ENCODE measurements at places on chromosomes 12 and 14.

- no peak for DNase-seq
Observed at GRCh38 chr12:33596061-33596460, 156.4 kb upstream of the SYT10 start.

DNA sequence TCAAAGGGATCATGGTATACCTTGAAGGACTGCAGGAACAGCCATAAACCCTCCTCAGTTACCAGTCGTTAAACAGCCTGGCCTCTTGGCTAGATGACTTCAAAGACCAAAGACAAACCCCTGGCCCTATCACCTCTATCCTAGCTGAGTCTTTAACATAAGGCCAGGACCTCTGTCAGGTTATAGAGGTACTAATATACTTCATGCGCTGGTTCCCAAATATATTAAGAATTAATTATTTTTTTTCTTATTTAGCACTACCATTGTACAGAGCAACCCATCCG is 459.8 kb downstream of the RAD51B start:
- DNase-seq = no peak

DNA sequence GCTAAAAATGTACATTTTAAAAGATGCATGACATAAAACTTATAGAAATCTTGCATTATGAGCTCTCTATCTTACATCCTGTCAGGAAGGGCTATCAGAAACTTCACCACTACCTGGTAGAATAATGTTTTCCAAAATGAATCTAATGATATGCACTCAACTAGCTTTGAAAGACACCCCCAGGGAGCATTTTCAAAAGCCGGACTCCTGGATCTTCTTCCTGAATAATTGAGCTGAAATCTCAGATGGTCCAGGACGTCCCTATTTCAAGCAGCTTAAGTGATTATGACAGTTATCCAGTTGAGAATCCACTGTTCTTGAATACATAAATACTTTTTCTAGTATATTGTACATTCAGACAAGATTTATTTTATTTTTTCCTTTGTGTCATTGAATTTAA is 200.6 kb upstream of the MGAT4C start:
- no peak for DNase-seq

- DNase-seq = no peak
Observed at GRCh38 chr14:77143071-77143470, 1.5 kb upstream of the ZDHHC22 start.

DNA sequence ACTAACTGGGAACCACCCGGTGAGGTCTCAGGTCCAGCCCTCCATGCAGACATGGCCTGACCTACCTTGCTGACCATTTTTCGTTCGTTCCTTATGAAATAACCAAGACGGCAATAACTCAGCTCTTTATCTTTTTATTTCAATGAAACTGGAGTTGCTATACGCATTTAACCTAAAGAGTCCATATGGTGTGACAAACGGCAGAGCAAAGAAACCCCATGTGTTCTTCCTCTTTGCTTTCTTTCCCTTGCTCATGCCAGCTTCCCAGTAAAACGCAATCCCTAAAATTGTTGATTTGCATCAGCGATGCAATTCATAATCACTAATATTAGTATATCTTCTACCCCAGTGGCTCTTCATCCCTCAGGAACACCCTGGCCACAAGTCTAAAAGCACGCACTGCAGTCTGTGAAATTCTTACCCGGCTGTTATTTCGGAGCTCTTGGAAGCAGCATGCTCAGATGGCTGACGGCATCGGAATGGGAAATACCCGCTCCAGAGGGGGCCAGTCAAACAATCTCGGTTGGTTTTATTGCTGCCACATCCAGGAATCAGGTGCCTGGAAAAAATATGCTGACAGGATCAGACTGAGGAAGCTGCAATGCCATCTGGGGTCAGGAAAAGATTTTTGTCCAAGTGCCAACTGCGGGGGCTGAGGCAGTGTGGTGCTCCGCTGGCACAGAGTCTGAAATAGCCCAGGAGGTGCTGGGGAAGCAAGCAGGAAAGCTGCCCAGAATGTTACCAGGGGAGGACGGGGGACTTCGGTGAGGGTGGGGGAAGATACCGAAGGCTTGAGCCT is 28.2 kb upstream of the KCNA1 start:
- DNase-seq = no peak

DNA sequence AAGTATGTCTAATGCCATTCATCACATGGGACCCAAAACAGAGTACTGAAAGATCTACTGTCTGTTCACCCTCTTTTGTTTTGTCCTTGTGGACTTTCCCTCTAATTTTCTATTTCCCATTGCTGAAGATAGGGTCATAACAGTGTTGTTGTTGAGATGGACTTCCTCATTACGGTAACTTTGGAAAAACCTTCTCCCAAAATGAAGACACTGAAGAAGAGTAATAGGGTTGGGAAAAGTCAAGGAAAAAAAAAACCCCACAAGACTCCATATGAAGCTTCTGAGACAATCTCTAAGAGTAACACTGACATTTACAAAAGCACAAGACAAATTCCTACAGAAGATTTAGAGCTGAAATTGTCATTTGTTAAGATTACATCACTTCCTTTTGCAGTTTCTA is 36.7 kb downstream of the EXOC5 start:
- DNase-seq = no peak

DNA sequence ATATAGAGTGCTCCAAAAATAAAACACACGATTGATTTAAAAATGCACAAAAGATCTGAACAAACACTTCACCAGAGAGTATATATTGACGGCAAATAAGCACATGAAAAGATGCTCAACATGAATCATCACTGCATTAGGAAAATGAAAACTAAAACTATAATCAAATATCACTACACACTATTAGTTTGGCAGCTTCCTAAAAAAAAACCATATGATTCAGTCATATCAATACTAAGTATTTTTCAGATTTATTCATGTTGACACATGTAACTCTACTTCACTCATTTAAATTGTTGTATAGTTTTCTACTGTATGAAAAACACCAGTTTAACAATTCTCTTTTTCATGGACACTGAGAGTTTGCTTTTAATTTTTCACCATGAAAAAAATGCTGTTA is 41.6 kb downstream of the EXOC5 start:
- no peak for DNase-seq

GRCh38 chr12:50297027-50297426 is 13.7 kb upstream of the LIMA1 start:
- no peak for DNase-seq

- no peak for DNase-seq
Observed at GRCh38 chr12:131177599-131177998, 223.9 kb downstream of the ADGRD1 start.

DNA sequence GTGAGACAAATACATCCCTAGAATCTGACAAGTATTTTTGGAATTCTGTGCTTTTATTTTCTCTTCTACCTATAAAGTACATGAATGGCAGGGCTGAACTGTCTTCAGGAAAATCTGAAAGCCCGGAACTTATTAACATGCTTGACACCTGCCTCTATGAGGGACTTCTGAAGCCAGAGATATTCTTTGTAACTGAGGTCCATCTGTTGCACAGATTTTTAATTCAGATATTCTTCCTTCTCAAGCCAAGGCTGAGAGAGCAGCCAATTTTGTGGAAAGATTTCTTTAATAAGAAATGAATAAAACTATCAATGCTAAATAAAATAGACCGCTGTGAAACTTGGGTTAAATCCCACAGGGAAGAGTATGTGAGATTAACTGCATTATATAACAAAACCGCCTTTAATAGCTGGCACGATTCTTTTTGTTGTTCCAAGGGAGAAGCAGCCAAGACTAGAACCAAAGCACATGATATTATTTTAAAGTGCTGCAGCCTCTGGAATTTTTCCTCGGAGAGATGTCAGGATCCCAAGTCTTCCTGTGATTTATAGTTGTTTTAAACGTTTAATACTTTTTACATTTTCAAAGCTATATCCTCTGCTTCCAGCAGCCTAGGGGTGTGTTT is 148.9 kb downstream of the CRADD start:
- no peak for DNase-seq

- DNase-seq = no peak
Observed at GRCh38 chr14:33928895-33929294, 22.0 kb downstream of the EGLN3 start.

GRCh38 chr14:32195636-32196035 is 6.2 kb upstream of the RNU6-7 start:
- DNase-seq = no peak

- DNase-seq = no peak
Observed at GRCh38 chr12:89693639-89694202, 14.9 kb downstream of the ATP2B1 start.

DNA sequence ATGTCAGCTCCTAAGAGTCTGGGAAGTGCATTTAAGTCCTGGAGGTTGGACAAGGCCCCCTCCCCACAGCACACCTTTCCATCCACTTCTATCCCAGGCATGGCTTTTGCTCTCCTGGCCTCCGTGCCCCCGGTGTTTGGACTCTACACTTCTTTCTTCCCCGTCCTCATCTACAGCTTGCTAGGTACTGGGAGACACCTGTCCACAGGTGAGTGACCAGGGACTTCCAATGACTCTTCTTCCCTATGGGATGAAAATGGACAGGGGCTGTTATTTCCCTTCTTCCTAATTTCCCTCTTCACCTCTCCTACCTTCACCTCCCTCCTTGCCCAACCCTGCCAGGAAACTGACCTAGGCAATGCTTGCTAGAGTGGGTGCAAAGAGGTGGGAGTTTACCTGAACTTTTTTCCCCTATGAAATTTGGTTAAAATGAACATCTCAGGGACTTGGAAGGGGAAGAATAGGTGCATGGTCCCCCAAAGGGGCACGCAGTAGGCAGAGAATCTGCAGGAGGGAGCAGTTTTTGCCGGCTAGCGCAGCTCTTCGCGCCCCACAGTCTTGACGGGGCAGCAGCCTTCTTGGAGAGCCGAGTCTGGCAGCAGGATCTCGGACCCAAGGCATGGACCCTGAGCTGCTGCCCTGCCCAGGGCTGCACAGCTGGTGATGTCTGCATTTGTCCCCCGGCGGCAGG is 9.2 kb downstream of the ARHGEF25 start:
- no peak for DNase-seq

GRCh38 chr12:42504049-42504448 is 85.5 kb downstream of the PRICKLE1 start:
- no peak for DNase-seq

DNA sequence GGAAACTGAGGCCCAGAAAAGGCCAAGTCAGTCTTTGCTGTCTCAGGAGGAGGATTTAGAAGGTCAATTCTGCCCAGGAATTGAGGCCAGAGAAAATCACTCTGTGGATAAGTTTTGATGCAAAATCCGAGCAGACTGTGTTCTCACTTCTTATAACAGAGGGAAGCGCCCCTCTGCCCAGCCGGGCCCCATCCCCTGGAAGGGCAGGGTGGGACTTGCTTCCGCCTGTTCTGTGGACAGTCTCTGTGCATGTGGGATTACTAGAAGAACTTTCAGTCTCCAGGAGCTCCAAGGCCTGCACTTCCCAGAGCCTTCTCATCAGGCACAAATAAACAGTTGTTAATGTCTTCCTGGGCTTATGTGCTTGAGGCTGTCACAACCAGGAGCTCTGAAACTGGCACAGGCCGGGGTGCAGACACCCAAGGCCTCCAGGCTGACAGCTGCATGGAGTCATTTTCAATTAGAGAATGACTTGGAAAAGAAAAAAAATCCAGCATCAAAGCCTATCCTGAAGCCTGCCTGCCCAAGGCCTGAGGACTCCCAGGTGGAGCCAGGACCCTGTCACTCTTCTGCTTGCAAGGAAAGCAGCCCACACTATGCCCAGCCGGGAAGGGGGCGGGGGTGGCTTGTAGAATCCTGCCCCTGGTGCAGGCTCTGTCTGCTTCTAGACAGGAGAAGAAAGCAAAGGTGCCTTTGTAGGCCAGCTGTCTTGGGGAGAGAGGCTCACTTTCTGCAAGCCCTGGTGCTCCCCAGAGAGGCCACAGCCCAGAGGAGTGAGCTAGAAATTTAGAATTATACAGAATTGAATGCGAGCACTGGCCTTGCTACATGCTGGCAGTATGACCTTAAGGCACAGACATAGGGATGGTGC is 84.7 kb downstream of the NTF3 start:
- DNase-seq = no peak

- DNase-seq = no peak
Observed at GRCh38 chr12:118055865-118056773, 4.9 kb downstream of the WSB2 start.

- no peak for DNase-seq
Observed at GRCh38 chr12:82682851-82683261, 3.9 kb upstream of the TMTC2 start.

GRCh38 chr14:105617201-105617777 is 90.9 kb downstream of the TMEM121 start:
- DNase-seq = no peak

- DNase-seq = no peak
Observed at GRCh38 chr12:46126050-46126727, 135.8 kb upstream of the SCAF11 start.

GRCh38 chr12:110717037-110717436 is 25.7 kb downstream of the PPP1CC start:
- DNase-seq = no peak

DNA sequence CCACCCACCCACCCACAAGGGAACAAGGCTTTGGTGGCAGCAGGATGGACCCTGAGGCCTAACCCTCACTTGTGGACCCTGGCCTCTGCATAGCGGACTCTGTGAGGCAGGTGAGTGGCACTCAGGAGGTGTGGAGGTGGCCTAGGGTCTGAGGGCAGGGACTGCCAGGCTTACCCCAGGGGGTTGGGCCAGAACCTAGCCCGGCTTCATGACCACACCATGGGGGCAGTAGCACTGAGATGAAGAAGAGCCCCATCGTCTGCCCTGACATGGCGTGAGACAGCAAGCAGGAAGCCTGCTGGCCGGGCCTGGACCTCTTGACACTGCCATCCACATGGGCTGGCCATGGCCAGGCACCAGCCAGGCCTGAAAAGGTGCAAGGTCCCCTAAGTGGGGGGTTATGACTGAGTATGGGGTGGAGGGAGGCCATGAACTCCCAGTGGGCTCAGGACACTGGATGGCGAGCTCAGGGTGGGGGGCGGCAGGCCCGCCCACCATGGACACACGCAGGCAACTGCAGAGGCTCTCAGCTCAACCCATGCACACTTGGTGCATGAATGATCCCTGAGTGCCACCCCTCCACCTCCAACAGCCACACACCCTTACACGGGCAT is 29.3 kb downstream of the JAG2 start:
- DNase-seq = no peak

- DNase-seq = no peak
Observed at GRCh38 chr14:44971459-44971858, 9.5 kb downstream of the TOGARAM1 start.

DNA sequence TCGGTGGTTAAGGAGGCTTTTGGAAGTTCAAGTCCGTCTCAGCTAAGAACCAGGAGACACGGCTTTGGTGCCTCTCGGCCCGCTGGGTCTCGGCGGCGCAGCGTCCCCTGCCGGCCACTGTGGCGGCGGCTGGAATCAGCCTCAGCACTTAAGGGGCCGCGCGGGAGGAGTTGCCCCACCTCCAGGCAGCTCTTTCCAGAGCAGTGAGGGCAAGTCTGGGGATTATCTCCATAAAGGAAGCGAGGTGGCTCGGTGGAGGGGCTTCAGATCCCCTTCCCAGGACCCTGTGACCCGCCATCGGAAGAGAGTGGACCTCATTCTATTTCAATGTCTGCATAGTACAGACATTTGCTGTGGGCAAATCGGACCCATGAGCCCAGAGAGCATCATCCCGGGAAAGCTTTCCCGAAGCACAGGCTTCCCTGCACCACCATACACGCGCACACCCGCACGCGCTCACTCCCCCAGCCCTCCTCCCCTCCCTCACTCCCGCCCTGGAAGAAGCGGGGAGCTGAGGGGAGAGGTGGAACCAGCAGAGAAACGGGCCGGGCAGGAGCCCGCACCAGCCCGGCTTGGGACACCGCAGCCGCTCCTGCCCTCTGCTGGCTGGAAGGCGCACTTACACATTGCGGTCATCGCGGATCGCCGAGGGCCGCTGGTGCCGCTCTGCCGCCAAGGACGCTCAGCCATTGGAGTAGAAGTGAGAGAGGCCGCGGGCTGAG is 15.9 kb downstream of the RNASE2 start:
- DNase-seq = peak; percentile 92

- peak; percentile 89 for DNase-seq
Observed at GRCh38 chr14:69574263-69574953, at the start of gene CCDC177. Gene CCDC177 (minus strand): TSS chr14:69574871. CDS start chr14:69573622, 1,249 bp downstream.

- DNase-seq = no peak
Observed at GRCh38 chr12:16329594-16329993, 17.9 kb upstream of the MGST1 start.
